ENCODE measurements at places on chromosomes 4 and X.

GRCh38 chrX:118583781-118584180 lies 88.2 kb downstream of the DOCK11 start:
- no peak for DNase-seq

DNA sequence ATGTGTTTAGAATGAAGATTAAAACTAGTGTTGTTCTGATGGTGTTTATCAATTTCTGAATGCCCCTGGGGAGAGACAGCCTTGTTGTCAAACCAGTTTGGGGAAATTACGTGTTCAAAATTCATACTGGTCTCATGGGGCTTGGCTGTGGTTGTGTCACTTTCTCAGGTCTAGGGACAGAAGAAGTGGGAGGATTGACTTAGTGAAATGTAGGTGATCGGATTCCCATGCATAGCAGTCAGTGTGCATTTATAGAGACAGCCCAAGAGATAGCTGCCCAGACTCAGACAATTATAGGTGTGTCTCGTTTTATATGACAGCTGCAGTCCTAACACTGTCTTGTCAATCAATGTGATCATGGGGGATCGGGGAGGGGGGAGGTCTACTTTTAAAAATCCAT lies 94.4 kb upstream of the CLCN4 start:
- DNase-seq, result no peak

- DNase-seq, result no peak
Observed at GRCh38 chr4:67885762-67886161, 2.0 kb upstream of the TMPRSS11D start.

DNA sequence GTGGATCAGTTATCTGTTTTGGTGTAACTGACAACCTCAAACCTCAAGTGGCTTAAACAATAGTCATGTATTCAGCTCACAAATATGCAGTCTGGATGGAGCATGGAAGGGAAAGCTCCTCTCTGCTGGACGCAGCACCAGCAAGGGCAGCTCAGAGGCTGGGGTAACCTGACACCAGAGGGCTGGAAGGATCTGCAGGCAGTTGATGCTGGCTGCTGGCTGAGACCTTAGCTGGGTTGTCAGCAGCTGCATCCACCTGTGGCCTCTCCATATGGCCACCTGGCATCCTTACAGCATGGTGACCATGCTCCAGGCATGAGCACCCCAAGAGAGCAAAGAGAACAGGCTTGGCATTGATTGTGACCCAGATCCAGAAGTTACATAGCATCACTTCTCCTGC lies 46.7 kb downstream of the ENPP6 start:
- no peak for DNase-seq

DNA sequence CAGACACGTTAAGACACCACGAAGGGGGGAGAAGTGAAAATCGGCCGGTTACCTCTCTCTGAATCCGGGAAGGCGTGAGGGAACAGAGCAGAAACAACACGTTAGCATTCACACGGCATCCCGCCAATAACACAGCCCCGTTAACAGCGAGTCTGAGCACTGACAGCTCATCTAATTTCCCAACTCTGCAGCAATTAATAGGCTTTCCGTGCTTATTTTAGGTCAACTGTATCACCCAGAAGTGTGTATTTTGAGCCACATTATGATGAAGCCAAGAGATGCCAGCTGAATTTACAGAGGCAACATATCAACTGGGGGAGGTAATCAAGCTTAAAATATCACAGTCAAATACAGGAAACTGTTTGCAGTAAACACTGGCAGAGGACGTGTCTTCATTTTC lies 92.6 kb downstream of the NSUN7 start:
- no peak for DNase-seq

DNA sequence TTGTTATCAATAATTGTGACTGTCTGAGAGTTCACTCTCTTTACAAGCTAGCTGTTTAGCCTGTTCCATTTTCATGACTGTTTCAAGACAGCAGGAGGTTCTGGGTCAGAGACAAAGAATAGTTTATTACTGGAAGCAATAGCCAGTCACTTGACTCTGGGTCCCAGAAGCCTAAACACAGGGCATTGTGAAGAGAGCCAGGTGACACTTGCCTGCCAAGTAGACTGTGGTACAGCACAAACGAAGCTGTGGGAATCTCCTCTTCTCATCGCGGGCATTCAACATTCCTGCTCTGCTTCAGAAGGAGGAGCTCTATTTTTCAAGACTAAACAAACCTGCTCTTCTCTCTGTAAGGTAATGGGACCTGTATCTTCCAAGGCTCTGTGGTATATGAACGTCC lies 485.1 kb downstream of the TRIML1 start:
- DNase-seq, result no peak

DNA sequence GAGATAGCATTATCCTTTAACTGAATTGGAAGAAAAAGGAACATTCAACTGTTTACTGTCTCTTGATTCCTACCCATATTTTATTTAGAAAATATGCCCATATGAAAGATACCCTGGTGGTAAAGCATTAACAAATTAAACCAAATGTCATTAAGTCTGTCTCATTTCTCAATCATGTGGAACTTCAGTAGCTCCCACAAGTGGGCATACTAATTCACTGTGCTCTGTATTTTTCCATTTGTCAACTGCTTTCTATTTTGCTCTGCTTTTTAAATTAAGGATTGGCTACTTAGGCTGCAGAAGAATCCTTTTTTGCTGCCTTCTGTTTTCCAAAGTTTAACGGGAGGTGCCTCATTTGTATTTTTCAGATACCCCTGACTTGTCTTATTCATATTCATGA lies 77.2 kb downstream of the DDIT4L start:
- DNase-seq, result no peak

- no peak for DNase-seq
Observed at GRCh38 chr4:172666711-172667368, 501.8 kb upstream of the GALNT7 start.

DNA sequence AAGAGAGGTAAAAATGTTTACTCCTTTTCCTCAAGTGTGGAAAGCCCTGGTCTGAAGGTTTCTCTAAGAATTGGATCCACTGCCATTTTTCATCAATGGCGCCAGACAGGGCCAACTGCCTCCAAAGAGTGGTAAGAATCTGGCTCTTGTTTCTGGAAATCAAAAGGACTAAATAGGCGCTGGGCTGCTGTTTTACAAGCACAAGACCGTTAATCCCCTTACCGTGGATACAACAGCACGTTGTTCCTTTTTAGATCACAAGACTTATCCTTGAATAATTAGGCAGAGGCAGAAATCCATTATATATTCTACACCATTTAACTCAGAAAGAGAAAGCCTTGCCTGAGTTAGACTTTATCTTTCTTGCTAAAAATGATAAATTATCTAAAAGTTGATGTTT lies 10.6 kb downstream of the CLTRN start:
- no peak for DNase-seq
